Germinal center (tissue), 1 donor: ENCODE measurements at places on chromosomes 7 and 10.

DNA sequence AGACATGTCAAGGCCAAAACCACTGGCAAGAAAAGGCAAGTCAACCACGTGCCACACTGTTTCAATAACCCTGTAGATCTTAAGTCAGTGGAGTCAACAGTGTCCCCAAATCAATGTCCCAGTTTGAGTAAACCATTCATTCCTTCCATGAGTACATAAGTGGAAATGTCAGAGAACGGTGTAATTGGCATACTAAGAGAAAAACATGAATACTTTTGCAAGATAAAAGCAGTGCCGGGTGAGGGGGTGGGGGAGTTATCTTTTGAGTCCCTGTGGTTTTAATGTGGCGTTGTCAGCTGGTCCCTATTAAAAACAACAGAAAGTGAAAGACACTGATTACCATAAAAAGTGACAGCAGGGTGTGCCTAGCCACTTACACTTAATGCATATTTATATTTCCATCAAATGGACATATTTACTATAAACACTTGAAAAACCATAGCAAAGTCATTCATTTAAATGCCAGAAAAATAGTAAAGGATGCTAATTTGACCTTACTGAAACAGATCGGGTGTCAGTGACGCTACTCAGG is 37.8 kb downstream of the RSU1 start:
- peak; percentile 13 for DNase-seq

- DNase-seq: no peak
Measured at GRCh38 chr10:117360016-117360415, 15.2 kb downstream of the PDZD8 start.

DNA sequence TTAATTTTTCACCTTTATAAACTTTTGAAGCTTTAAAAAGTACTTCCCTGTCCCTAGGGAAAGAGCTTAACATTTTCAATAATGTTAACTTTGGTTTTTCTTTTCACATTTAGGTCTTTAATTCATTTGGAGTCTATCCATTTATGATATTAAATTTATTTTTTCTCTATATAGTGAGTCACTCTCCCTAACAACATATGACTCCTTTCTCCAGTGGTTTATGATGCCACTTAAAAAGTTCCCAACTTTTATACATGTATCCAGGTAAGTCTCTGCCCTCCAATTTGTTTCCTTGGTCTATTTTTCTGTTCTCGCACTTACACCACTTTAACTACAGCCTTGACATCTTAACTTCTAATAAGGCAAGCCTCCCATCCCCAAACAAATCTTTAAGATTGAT is 3.5 kb downstream of the CACUL1 start:
- no peak for DNase-seq

- DNase-seq: no peak
Measured at GRCh38 chr7:91355695-91356435, 91.6 kb downstream of the FZD1 start.
